D341Med (cell line): ENCODE measurements at places on chromosomes 4 and X.

DNA sequence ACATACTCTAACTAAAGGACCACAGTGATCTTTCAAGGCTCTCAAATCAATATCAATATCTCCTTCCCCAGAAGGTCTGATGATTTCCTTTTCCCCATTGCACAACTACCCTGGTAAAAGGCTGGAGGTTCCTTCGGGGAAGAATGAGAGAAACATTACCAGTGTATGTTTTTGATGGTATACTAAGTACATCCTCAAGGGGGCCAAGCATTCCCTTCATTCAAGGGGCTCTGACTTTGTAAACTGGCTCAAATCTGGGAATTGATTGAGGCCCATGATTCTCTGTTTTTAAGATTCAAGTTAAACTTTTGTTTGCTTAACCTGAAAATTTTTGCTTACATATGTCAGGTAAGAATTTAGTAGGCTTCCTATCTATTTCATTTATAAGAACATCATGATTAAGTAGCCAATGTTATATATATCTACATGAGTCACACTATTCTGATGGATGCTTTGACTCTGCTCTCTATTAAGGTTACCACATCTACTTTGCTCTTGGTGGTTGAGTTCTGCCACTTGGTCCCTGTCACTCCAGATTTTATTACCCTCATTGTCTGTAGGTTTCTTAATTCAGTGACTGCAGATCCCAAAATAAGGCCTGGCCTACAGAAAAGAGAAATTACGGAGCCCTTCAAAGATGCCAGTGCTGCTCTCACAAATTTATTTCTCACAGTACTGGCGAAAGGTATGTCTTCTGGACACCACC lies 16.4 kb upstream of the GUCY1B1 start:
- no peak for DNase-seq

DNA sequence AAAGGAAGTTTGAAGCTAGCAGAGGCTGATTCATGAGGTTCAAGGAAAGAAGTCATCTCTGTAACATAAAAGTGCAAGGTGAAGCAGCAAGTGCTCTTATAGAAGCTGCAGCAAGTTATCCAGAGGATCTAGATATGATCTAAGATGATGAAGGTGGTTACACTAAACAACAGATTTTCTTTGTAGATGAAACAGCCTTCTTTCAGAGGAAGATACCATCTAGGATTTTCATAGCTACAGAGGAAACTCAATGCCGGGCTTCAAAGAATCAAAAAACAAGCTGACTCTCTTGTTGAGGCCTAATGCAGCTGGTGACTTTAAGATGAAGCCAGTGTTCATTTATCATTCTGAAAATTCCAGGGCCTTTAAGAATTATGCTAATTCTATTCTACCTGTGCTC lies 28.8 kb downstream of the NR0B1 start:
- DNase-seq, result no peak

DNA sequence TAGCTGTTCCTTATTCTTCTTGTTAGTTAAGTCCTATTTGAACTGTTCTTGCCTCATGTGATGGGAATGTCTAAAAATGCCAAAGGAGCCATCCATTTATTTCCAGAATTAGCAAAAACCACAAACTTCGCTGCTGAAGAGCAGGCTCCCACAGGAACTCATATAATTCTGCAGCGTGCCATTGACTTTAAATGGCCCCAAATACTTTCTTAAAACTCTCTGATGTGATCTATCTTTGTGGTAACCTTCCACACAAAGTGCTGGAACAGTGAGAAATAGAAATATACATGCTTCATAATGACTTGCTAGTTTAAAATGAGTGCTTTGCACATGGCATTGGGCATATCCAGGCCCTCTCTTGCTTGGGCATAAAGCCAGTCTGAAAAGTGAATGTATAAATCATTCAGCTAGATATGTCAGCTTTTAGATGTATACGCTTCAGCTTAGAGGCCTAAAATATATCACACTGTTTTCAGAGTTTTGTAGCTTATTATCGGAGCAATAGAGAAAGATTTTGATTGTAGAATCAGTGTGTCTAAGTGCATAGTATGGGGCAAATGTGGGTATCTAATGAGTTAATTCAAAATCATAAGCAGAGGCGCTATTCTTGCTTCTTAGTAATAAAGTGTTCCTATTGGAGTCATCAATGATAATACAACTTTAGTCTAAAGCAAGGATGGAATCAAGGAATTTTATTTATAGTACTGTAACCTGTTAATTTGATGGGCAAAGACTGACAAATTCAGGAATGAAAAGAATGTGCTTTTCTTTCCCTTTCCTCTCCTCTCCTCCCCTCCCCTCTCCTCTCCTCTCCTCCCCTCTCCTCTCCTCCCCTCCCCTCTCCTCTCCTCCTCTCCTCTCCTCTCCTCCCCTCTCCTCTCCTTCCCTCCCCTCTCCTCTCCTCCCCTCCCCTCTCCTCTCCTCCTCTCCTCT lies 392.2 kb upstream of the ZFP42 start:
- DNase-seq, result no peak

DNA sequence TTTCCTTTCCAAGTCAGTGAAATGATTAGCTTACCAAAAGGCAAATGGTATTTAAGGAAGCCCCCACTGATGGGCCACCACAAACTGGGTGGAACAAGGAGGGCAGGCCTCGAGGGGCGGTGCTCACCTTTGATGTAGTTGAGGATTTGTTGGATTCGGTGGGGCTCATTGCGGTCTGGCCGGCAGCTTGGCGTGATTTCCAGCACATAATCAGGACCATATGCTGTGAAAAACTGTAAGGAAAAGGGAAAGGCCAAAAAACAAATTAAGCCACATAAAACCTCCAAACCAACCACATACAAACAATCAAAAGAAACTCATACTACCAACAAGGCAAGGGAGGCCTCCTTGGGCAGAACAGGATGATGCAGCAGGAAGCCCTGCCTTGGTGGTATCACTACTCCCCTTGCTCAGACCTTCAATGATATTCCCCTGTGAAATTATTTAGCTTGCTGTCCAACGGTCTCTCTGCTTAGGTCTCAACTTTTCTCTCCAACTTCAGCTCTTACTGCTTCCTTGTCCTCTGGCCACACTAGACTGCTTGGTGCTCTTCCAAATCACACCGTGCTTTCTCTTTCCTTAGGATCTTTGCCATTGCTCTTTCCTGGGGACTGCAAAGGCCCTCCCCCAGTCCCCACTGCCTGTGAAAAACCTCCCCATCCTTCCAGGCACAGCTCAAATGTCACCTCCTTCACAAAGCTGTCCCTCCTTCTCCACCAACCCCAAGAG lies 46.1 kb upstream of the CITED1 start:
- no peak for DNase-seq

DNA sequence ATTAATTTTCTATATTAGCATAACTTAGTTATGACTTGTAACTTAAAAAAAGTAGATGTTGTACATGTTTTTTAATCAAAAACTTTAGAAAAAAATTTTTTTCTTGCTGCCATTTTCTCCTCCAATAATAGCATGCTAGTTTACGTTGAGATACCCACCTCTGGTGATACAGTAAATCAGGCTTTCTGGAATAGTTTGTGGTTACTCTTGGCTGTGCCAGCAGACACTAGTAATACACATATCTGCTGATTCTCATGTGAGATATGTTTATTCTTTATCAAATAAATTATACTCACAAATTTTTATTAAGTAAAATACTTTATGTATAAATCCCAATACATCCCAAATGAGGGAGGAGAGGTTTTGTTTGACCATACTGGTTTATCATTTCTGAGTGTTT lies 117.3 kb downstream of the KLHL8 start:
- no peak for DNase-seq

GRCh38 chr4:16764622-16765021 lies 133.8 kb downstream of the LDB2 start:
- peak; percentile 40 for DNase-seq

- DNase-seq, result no peak
Measured at GRCh38 chrX:80174925-80175574, 160.5 kb downstream of the TBX22 start.

- DNase-seq, result no peak
Measured at GRCh38 chr4:83828601-83829000, 292.7 kb downstream of the GPAT3 start.

GRCh38 chr4:91497892-91498291 lies 805.9 kb upstream of the GRID2 start:
- no peak for DNase-seq

DNA sequence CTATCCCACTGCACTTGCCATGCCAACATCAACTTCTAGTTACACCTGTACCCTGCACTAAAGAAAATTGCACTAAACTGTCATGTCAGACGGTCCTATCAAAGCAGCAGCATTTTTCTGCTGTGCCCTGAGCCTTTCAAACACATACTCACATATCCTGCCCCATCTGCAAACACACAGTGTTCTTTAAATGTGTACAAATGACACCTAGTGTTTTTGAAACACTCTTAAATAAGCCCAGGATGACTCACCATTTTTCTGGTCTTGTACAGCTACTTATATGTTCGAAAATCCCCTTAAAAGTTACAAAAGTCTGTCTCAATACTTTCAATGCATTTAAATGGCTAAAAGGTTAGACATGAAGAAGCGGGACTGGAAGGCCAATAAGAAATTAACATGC lies 346.7 kb upstream of the PPARGC1A start:
- DNase-seq, result no peak

- DNase-seq, result no peak
Measured at GRCh38 chr4:188198982-188199792, 59.9 kb downstream of the TRIML1 start.

GRCh38 chr4:24736066-24736465 lies 59.3 kb upstream of the SOD3 start:
- no peak for DNase-seq

DNA sequence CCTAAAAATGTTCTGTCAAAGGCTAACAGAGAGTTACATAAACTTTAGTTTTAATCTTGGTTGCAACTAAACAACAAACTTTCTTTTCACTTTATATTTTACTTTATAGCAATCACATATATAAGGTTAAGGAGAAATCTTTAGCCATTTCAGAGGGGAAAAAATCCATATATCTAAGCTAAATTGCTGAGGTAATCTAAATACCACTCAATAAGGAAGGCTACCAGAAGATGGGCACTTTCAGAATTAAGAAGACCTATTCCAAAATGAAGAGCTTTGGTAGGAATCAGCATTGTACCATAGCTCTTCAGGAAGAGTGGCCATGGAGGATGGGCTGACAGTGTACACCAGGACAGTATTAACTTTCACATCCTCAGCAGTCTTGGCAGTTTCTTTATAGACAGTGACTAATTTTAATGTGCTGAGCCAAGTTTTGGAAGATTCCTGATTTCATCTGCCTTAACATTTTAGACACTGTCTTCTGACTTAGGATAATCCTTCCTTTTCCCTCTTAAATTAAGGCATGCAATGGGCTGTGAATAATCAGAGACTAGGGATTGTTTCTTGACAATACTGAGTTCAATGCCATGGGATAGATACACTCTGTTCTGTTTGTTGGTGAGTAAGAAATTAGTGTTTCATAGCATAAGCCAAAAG lies 7.1 kb downstream of the FAT4 start:
- no peak for DNase-seq

GRCh38 chr4:168857546-168858314 lies 152.3 kb downstream of the CBR4 start:
- no peak for DNase-seq

- DNase-seq, result no peak
Measured at GRCh38 chr4:170336238-170336775, 246.6 kb upstream of the AADAT start.

GRCh38 chr4:183828125-183828524 lies 77.0 kb upstream of the STOX2 start:
- no peak for DNase-seq

DNA sequence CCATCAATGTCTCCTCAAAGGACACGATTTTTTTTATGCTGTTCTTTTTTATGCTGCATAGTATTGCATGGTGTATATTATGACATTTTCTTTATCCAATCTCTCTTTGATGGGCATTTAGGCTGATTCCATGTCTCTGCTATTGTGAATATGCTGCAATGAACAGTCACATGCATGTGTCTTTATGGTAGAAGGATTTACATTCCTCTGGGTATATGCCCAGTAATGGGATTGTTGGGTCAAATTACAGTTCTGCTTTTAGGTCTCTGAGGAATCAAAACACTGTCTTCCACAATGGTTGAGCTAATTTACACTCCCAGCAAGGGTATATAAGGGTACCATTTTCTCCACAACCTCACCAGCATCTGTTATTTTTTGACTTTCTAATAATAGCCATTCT lies 113.9 kb downstream of the GRIA3 start:
- no peak for DNase-seq

DNA sequence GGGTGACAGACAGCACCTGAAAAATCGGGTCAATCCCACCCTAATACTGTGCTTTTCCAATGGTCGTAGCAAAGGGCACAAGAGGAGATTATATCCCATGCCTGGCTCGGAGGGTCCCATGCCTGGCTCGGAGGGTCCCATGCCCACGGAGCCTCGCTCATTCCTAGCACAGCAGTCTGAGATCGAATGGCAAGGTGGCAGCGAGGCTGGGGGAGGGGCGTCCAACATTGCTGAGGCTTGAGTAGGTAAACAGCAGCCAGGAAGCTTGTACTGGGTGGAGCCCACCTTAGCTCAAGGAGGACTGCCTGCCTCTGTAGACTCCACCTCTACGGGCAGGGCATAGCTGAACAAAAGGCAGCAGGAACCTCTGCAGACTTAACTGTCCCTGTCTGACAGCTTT lies 365.1 kb downstream of the STPG2 start:
- no peak for DNase-seq

GRCh38 chr4:82728301-82728700 lies 70.3 kb downstream of the SCD5 start:
- no peak for DNase-seq

DNA sequence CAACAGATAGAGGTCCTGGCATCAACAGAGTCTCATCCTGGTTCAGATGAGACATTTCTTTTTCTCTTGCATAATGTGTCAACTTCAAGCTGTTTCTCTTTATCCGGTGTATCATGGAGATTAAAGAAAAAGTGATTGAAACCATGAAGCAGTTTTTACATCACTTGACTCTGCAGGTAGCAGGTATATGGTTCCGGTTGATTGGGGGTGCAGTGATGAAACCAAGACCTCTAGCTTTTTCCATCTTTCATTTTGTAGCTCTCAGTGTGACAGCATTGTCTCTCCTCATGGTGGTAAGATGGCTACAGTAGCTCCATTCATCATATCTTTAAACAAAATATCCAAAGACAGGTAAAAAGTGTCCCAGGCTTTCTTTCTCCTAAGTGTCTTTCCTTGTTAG lies 2.4 kb upstream of the HOPX start:
- no peak for DNase-seq

- no peak for DNase-seq
Measured at GRCh38 chrX:110504947-110505346, 146.3 kb downstream of the RTL9 start.

DNA sequence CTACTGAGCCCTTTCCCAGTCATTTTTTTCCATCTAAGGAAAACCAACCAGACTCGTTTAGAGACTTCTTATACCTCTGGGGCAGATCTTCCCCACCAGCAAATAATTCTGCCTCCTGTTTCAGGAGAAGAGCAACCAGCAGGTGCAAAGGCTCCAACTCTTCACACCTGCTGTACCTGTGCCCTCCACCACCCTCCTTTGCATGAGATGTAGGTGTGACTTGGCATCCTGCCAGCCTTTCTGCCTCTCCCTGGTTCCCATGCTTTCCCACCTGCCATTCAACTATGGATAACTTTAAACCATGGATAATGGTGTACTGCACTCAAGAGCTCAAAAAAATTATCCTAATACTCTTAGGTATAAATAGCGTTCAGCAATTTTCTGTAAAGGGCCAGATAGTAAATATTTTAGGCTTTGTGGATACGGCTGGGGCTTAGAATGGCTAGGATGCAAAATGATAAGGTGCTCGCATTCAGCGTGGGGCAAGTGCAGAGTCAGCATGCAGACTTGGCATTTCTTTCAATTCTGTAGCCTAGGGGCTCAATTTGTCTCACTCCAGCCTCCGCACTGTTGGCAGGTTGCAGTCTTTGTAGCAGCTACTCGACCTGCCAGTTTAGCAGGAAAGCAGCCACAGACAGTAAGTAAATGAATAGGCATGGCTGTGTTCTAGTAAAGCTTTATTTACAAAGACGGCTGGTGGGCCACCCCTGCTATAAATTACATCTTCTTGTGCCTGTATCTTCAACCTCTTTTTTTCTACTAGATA lies 79.8 kb downstream of the HCCS start:
- no peak for DNase-seq
